Stimulated activated CD8-positive, alpha-beta memory T cell treated with anti-CD3 and anti-CD28 coated beads, Interleukin-4, amount 100 ng/mL, for 4 hours (primary cell): ENCODE measurements at places on chromosomes 5 and 9.
A peak's percentile ranks its signal among the peaks of the same experiment; 100 is the strongest.

GRCh38 chr5:155148694-155149093 is 135.1 kb downstream of the KIF4B start:
- DNase-seq: no peak

DNA sequence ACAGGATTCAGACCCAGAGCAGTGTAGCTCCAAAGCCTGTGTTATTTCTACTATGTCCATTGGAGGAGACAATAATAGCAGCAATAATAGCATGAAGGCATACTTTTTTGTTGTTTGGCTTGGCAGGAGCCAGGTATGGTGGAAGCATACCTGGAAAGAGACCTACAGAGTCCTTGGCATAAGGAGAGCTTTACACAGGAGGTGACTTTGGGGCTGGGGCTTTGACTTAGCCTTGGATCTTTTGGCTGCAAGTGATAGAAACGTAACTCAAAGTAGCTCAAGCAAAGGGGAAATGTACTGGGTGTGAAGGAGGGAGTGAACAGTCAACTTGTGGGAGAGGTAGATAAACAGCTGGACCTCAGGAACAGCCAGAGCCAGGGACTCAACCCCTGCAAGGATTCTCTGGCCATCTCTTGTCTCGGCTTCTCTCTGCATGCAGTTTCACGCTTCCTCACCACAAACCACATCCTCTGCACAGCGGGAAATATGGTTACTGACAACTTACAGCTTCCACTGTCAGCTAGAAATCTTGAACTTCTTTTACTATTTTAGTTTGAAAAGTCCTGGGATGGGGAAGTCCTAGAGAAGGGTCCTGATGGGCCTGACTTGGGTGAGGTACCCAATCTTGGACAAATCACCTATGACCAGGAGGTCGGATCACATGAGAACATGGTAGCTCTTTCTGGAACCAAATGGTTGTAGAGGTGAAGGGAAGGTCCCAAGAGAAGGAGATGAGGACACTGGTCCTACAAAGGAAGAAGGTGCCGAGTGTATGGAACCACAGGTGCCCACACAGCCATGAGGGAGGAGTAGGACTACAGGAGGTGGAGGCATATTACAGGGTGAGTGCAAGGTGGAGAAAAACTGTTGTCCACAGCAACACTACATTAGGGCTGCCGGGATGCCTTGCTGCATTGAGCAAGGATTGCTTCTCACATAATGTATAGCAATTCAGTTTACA is 47.0 kb upstream of the TGFBR1 start:
- peak; percentile 60 for DNase-seq

DNA sequence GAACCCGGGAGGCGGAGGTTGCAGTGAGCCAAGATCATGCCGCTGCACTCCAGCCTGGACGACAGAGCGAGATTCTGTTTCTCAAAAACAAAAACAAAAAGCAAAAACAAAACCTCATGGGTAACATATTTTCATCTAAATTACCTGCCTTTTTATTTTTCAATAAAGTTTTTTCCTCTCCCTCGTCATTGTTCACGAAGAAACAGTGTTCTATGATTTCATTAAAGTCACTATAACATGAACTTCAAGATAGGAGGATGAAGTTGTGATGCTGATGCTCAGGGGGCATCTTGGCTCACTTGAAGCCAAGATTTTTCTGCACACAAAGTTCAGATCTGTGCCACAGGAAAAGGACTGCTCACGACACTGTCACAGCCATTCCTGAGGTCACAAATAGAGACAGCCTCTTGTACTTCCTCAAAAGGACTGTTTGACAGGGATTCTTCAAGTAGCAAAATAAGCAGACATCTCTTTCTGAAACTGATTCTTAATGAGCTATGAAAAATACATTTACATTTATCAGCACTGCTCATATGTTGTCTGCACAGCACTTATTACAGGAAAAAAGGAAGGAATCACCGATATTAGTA is 16.1 kb downstream of the NIPSNAP3B start:
- DNase-seq: no peak

DNA sequence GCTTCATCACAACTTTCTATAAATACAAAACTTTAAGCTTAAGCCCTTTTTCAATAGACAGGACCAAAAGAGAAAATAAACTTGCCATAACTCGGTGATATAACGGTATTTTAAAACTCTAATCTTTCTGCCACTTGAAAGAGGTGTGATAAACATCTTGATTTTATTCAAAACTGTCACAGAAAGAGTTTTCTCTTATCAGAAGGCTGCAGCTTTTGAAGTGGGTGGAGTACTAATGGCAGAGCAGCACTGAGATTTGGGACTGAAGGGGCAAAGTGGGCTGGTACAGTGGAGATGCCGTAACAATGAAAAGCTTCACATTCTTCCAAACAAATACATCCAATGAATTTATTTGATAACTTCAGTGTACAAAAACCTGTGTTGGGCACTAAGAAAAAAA is 92.5 kb downstream of the FBXO38 start:
- DNase-seq: no peak

- DNase-seq: no peak
Measured at GRCh38 chr9:37951671-37952449, 47.9 kb upstream of the SLC25A51 start.

GRCh38 chr5:130402906-130403305 is 498.6 kb downstream of the CHSY3 start:
- DNase-seq: no peak

DNA sequence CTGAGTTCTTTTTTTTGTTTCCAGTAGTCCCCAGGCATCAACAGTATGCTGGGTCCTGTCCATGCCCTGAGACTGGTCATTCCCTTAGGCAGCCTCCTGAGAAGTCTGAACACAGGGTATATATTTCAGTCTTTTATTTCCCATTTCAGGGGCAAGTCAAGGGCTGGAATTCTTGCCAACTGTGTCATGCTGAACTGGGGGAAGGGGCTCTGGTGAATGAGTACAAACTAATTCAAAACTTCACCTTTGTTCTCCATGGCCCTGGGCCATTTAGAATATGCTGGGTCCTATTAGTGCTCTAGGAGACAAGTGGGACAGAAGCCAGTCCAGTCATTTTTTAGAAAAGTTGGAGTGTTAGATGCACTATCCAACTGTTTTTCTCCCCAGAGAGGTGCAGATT is 170.3 kb downstream of the TMC1 start:
- no peak for DNase-seq

- no peak for DNase-seq
Measured at GRCh38 chr5:136809382-136809781, 444.0 kb upstream of the TRPC7 start.

DNA sequence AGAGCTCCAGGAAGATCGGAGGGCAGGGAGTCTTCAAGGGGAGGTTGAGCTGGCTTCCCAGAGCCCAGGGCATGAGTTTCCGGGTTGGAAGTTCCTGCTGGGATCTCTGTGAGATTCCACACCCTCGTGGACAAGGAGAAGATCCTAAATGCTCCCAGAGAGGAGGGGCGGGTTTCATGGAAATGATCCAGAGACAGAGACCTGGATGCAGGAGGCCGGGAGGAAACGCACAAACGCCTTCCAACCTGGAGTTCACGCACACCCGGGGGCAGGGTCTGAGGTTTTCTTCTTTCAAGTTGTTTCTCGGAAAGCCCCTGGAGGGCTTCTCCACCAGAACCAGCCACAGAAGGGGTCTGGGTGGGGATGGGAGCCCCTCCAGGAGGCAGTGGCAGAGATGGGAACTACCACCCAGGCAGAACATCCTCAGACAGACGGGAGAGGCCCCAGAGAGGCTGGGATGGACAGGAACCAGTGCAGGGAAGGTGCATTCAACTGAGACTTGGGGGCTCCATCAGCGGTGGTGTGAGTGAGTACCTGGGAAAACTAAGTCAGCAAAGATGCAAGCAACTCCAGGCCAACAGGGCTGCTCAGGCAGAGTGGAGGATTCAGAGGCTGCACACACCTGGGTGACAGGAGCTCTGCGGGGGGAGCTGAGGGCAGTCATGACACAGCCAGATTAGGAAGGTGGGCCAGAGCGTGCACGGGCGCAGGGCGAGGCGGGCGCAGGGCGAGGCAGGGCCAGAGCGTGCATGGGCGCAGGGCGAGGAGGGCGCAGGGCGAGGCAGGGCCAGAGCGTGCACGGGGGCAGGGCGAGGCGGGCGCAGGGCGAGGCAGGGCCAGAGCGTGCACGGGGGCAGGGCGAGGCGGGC is 52.1 kb upstream of the EXOC3 start:
- no peak for DNase-seq

GRCh38 chr9:93184432-93185265 is 710 bp downstream of the WNK2 start:
- no peak for DNase-seq

- no peak for DNase-seq
Measured at GRCh38 chr5:138033907-138034306, 1.0 kb upstream of the FAM13B start.
